Thyroid gland (tissue), 4 donors: ENCODE measurements at places on chromosomes 2 and 18. TPM values are rescaled to one million over a fixed set of nuclear protein-coding genes. Genes with fewer than 3 reads are reported as not detected.

Gene ATG4B
- total RNA-seq: 83.0 TPM

Gene RAPH1
- 67.3 TPM for total RNA-seq

Gene G6PC2
- total RNA-seq: not detected

- H3K27me3 ChIP-seq: no peaks in the 10 kb centered on the region
- H3K4me1 ChIP-seq: no peaks in the 10 kb centered on the region
- no peaks in the 10 kb centered on the region for H3K36me3 ChIP-seq
- no peak overlapping the region for H3K4me3 ChIP-seq
- no peak for DNase-seq
Observed at GRCh38 chr18:44557616-44558151, 123.0 kb upstream of the SETBP1 start.

- no peaks in the 10 kb centered on the region for H3K27me3 ChIP-seq
- no peaks in the 10 kb centered on the region for H3K36me3 ChIP-seq
- H3K4me1 ChIP-seq: no peaks in the 10 kb centered on the region
Observed at GRCh38 chr2:44645937-44646336, 284.2 kb downstream of the CAMKMT start.

DNA sequence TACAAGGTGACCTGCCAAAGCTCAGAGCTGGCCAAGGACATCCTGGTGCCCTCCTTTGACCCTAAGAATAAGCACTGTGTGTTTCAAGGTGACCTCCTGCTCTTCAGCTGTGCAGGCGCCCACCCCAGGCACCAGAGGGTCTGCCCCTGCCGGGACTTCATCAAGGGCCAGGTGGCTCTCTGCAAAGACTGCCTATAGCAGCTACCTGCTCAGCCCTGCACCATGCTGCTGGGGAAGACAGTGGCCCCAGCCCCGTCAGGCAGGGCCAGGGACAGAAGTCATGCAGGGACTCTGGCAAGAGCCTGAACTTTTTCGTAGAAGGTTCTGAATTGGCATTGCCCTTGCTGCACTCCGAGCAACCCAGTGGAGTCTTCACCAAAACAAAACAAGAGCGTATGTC, 194.8 kb downstream of the MGAT5 start:
- H3K4me3 ChIP-seq: no peak overlapping the region
- no peak for DNase-seq

GRCh38 chr2:168524005-168524404, 67.9 kb downstream of the CERS6 start:
- H3K27ac ChIP-seq: no peak overlapping the region
- H3K36me3 ChIP-seq: no peaks in the 10 kb centered on the region
- DNase-seq: no peak
- no peak overlapping the region for H3K4me3 ChIP-seq
- H3K4me1 ChIP-seq: peaks cover 33% of the 10 kb centered on the region
- H3K27me3 ChIP-seq: no peaks in the 10 kb centered on the region

GRCh38 chr2:10932345-10933151, 20.8 kb downstream of the KCNF1 start:
- H3K27ac ChIP-seq: no peak overlapping the region
- no peaks in the 10 kb centered on the region for H3K4me1 ChIP-seq
- H3K27me3 ChIP-seq: no peaks in the 10 kb centered on the region
- H3K36me3 ChIP-seq: no peaks in the 10 kb centered on the region

GRCh38 chr2:52238782-52239181, 1206.8 kb upstream of the NRXN1 start:
- no peaks in the 10 kb centered on the region for H3K4me1 ChIP-seq
- no peak overlapping the region for H3K4me3 ChIP-seq
- no peak for DNase-seq
- no peaks in the 10 kb centered on the region for H3K27me3 ChIP-seq
- H3K27ac ChIP-seq: no peak overlapping the region
- H3K36me3 ChIP-seq: no peaks in the 10 kb centered on the region

DNA sequence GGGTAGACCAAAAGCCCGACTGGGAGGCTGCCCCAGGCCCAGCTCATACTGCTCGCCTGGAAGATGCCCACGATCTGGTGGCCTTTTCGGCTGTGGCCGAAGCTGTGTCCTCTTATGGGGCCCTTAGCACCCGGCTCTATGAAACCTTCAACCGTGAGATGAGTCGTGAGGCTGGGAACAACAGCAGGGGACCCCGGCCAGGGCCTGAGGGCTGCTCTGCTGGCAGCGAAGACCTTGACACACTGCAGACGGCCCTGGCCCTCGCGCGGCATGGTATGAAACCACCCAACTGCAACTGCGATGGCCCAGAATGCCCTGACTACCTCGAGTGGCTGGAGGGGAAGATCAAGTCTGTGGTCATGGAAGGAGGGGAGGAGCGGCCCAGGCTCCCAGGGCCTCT, 61.7 kb downstream of the TET3 start:
- peaks cover 9% of the 10 kb centered on the region for H3K36me3 ChIP-seq
- DNase-seq: no peak
- no peaks in the 10 kb centered on the region for H3K27me3 ChIP-seq
- no peak overlapping the region for H3K4me3 ChIP-seq
- no peak overlapping the region for H3K27ac ChIP-seq
